Epithelial cell of alveolus of lung (primary cell): ENCODE measurements at places on chromosomes 12 and 14. TPM values are rescaled to one million over a fixed set of nuclear protein-coding genes. Genes with fewer than 3 reads are reported as not detected.

Gene KDM5A
- 24.2 and 64.3 TPM in 2 replicates for total RNA-seq

Gene SYNDIG1L
- total RNA-seq, result 0.13 and 2.5 TPM in 2 replicates

Gene BIN2
- total RNA-seq, result not detected in 2 replicates

Gene GDF3
- not detected in 2 replicates for total RNA-seq

Gene AKAP3
- total RNA-seq, result 0.26 and 5.2 TPM in 2 replicates

Gene RHEBL1
- total RNA-seq, result 0.78 TPM in 1 of 2 replicates, not detected in the other

Gene SLC6A15
- 12.5 and 58.7 TPM in 2 replicates for total RNA-seq
